ENCODE measurements at places on chromosomes 5 and 9.

DNA sequence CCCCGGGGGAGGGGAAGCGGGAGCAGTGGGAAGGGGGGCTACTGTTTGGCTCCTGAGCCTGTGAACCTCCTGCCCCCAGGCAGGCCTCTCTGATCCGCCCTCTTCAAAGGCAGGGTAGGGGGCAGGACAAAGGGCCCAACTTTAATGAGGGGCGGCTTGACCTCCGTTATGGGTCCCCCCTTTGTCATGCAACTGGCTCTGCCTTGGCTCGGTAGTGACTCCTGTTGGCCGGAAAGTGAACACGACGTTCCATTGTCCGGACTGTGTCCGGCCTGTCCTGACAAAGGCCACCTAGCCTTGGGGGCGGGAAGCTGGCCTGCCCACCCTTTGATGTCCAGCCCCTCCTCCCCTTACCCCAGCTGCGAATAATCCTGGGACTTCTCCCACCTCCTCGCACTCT, 1.3 kb downstream of the CDX1 start:
- DNase-seq: no peak

DNA sequence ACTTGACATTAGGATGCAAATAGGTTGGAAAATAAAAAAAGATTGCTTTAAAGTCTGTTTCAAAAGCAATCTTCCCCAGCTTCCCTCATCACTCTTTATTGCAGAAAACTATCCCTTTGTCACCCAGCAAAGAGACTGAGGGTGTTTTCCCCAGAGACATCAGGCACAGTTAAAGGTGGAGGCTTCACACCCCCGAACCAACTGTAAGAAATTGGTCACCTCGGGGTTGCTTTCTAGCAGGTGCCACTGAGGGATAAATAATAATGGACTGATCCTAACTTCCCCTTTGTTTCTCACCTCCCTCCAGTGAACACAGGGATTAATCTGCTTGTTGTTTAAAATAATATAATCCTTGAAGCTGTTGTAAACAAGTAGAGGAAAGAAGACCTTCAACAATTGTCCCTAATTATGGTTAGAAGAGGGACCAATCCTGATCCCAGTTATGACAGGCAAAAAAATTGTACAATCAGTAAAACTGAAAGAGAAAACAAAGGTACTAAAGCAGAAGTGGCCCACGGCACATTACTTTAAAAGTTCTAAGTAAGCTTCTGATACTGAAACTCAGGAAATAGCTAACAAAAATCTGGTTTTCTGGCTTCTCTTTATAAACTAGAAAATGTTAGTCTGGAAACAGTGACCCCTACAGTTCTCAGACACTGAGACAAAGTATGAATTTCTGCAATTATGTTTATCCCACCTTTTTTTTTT, 6.6 kb upstream of the PCSK1 start:
- DNase-seq: no peak

DNA sequence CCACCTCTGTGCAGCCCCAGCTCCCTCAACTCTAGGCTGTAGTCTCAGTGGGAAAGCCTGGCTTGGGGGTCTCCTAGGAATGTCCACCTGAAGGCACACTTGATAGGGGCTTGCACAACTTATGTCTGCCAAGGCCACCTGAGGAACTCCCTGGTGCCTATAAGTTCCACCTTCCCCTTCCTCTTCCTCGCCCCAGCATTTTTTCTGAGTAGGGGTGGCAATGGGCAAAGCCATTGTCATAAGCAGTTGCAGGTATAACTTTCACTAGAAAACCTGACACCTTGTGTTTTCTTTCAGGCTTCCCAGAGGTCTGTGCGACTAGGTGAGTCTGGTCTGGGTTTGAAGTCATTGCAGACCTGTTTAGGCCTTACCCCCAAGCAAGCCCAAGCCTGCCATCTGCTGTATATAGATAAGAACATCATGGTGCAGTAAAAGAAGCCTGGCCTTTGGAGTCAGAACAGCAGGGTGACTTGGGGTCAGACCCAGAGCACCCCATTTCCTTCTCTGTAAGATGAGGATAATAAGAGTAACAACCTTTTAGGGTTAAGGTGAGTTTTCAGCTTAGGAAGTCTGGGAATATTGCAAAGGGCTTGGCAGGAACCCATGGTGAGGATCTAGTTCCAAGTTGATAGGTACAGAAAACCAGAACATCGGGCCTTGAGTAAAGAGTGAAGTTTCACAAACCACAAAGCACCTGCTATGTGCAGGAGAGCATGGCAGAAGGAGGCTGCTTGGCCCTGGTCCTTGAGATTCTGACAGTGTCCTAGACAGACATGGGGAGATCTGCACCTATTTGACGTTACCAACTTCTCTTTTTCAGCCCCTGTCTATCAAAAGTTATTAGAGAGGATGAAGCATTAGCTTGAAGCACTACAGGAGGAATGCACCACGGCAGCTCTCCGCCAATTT, 33.8 kb downstream of the TGFBI start:
- DNase-seq: no peak

GRCh38 chr5:8633259-8633658, 764.3 kb downstream of the MTRR start:
- no peak for DNase-seq

DNA sequence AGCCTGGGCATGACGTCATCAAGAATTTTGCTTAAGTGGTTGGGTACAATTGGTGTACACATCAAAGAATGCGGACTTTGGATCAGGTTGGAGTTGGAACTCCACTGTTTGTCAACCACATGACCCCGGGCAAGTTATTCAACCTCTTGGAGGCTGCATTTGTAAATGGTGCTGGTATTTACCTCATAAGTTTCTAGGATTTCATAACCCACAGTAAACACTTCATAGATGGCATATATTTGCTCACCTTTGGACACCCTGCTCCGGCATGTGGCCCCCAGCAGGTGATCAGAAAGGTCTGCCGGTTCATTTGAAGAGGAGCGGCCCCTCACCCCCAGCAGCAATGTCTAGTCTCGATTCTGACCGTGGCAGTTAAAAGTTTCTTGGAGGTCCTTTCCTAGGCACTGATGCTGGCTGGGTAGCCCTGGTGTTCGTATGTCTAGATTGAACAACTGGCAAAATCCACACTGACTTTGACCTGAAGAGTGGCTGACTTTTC, 60.6 kb downstream of the IL6ST start:
- DNase-seq: no peak

DNA sequence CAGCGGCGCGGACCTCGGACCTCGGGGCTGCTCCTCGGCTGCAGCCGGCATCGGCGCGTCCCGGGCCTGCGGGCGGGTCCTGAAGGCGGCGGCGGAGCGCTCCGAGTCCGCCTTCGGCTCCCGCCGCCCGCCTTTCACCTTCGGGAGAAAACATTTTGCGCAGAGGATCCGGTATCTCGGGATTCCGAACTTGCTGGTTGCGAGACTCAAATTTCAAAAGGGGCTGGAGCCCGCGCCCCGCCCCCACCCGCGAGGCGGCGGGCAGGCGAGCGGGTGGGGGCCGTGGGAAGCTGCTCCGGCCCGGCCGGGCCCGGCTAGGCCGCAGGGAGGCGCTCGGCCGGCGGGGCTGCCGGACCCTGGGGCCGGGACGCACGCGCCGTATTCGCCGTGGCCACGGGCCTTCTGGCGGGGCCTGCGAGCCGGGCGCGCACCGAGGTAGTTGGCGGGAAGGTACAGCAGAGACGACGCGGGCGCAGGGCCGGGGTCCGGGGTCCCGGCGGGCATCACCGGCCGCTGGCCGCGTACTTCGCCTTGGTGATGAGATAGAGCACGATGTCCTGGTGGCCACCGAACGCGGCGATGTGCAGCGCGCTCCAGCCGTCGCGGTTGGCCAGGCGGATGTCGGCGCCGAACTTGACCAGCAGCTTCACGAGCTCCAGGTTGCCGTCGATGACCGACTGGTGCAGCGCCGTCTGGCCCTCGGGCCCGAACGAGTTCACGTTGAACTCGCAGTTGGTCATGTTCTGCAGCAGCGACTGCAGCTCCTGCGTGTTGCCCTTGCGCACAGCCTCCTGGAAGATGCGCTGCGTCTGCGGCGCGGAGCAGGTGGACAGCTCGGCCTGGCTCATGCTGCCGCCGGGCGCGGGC, 757 bp downstream of the NRARP start:
- no peak for DNase-seq
